MG63 (cell line): ENCODE measurements at places on chromosomes 6 and 20.

DNA sequence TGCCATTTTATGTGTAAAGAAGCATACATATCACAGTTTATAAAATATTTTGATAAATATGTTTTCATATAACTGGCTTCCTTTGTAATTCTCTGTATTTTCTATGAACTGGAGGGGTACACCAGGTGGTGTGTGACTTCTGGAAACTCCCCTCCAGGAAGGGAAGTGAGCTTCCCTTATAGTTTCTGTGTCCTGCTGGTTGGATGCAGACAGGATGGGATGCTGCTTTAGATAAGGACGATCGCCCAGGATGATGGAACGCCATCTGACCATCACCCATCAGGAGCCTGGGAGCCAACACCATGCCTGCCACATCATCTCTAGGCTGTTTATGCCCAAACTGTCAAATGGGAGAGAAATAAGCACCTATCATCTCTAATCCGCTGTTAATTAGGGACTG, 66.1 kb downstream of the SULF2 start:
- no peak for DNase-seq

- no peak for DNase-seq
Observed at GRCh38 chr6:8879334-8879733, 444.0 kb upstream of the SLC35B3 start.

DNA sequence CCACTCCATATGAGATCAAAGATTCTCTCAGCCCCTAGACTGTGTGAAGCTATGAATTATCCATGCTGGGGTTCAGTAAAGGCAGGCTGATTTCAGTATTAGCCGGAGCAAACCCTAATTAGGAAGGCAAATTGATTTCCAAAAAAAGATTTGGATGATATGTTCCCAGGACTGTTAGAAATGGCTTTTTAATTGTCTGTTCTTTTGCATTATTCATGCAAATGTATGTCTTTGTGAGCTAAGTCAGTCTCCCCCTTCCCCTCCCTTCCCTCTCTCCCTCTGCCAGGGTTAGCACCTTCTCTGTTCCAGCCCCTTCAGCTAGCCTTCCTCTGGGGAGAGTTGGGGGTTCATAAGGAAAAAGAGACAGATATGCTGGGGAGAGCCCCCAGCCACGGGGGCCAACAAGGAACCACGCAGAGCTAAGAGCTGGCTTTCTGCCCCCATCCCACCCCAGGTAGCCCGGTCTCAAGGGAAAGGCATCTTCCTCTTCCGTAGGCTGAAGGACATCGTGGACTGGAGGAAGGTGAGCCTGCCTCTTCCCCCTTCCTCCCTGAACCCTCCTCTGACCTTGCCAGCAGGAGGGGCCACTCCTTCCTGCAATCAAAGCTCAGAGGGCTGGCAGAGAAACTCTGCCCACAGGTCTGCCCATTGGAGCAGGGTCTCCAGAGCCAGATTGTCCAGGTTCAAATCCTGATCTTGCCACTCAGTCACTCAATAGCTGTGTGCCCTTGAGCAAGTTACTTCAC, 32.3 kb downstream of the PDRG1 start:
- no peak for DNase-seq

DNA sequence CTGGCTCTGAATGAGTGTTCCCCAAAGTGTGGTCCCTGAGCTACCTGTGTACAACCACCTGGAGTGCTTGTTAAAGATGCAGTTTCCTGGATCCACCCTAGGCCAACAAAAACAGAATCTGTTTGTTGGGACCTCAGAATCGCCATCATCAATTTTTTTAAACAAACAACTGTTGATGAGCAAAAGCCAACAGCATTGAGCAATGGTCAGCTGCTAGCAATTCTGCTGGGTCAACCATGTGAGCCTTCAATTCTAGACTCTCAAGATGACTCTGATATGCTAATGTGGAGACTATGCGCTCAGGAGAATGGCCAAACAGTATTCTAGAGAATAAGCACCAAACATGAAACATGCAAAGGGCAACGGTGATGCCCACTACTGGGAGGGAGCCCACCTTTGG, 64.4 kb upstream of the IYD start:
- DNase-seq: no peak

DNA sequence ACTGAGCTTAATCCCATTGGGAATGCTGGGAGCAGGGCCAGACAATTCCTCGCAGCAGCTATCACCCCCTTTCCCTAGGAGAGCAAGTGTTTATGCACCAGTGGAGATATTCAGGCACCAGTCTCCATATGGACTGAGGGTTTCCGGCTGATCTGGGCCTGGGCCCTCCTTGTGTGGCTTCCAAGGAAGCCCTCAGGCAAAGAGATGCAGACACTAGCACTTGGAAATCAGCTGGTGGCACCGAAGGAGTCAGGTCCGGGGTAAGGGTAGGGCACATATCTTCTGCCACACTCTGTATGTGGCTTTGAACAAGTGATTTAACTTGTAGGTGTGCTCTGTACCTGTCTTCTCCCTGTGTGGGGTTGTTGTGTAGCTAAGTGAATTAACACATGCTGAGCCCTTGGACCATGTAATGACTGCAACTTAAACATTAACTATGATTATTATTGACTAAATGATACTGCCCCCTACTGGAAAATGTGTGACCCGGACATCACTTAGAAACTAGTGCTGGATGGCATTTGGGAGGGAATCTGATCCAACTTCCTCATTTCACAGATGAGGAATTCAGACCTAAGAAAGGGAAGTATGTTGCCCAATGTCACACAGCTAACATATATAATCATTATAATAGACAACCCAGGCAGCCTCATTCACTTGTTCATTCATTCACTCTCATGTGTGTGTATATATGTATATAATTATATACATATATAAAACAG, 19.3 kb upstream of the WFDC2 start:
- no peak for DNase-seq

GRCh38 chr6:130376936-130377335, 11.1 kb downstream of the TMEM200A start:
- no peak for DNase-seq

- no peak for DNase-seq
Observed at GRCh38 chr6:36285187-36285671, 15.4 kb downstream of the PNPLA1 start.

DNA sequence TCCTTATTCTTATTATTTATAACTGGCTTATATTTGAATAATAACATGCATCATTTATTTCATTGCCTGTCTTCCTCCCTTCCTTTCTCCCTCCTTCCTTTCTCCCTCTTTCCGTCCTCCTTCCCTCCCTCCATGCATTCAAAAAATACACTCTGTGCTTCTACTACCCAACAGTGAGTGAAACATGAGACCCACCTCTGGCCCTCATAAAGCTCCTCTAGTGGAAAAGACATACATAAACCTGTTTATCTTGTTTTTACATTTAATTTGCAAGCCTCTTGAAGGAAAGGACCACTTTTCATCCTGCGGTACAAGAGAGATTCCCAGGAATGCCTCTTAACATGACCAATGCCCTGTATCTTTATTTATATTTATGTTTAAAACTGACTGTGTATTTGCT, 21.8 kb upstream of the ISM1 start:
- no peak for DNase-seq

DNA sequence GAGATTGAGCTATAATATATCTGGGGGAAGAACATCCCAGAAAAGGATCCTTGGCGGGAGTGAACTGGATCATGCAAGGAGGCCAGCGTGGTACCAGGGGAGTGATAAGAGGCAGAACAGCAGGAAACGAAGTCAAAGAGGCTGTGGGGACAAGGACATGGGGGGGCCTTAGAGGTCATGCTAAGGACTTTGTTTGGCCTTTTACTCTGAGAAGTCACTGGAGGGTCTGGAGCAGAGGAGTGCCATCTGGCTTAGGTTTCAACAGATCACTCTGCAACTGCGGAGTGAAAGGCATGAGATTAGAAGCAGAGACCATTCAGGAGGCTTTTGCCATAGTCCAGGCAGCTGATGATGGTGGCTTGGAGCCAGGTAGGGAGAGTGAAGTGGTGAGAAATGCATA, 24.3 kb downstream of the MRAP2 start:
- DNase-seq: no peak

DNA sequence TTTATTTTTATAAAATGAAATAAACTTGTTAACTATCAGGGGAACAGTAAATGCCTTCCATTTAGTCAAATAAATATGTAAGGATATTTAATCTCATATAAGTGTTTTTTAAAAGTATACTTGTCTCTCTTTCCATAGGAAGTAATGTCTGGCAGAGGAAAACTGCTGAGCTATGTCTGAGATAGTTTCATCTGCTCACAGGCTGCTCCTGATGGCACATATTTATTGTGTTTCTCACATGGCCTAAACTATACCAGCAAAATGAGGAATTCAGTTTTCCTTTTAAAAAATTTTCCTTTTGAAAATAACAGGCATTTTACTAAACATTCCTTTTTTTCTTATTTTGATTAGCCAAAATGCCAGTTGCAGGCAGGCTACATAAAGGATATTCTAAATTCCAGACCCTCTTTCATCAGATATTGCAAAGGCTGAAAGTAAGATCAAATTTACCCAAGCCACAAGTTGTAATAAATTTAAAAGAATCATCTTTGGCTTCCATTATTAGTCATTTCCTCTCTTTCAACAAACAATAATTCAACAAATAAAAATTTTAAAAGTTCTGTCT, 60.1 kb upstream of the RNF146 start:
- no peak for DNase-seq

DNA sequence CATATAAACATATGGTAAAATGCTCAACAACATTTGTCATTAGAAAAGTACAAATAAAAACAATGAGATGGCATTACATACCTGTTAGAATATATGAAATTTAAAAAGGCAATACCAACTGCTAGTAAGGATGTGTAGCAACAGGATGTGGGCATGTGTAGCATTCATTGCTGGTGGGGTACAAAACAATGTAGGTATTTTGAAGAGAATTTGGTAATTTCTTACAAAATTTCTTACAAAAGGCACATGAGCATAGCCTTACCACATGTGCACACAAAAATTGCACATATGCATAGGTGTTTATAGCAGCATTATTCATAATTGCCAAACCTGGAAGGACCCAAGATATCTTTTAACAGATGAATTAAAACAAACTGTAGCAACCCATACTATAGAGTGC, 1355.1 kb upstream of the CITED2 start:
- no peak for DNase-seq

DNA sequence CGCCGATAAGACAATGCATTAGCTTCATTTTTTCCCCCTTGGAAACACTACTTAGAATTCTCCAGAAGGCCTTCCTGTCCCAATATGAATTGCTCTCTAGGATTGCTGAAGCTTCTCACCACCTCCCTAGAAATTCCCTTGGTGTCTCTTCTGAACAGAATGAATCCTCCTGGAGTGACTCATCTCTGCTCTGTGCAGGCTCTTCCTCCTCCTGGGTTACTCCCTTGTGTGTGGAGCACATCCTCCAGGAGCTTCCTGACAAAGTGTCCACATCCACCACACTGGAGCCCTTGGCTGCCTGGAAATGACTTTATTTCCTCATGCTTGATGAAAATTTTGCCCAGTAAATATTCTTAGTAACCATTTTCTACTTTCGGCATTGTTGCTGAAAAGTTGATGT, 54.4 kb downstream of the DTNBP1 start:
- peak; percentile 44 for DNase-seq

DNA sequence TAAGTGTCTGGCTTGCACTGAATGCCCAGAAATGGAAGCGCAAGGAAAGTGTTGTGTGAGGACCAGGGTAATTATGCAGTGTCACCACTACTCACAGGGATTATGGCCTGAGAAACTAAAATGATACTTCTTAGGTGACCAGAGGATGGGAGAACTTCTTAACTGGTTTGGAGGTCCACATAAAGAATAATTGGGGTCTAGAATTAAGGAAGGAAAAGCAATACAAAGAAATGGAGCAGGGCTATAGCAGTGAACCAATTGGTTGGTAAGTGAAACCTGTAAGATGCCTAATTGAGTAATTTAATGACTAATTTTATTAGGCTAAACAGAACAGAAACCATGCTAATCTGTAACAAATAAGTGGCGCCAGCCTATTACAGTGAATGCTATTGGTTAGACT, 5.3 kb downstream of the TSPYL4 start:
- DNase-seq: no peak

- DNase-seq: no peak
Observed at GRCh38 chr6:85172705-85173104, 277.2 kb upstream of the NT5E start.

DNA sequence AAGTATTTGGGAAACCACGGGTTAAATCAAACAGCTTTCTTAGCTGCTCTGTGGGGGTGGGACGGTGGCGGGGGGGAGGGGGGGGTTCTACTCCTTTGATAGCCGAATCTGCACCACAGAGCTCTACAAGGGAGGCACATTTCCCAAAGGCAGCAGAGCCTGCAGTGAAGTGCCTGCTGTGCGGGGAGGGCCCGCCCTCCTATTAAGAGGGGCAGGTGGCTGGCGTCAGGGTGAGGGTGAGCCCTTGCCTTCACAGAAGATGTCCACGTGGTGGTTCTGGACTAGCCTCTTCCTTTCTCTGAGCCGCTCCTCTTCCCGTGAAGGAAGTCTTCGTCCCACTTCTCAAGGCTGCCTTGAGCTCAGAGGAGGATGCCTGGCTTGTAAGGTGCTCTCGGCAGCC, 174.9 kb upstream of the THBS2 start:
- DNase-seq: no peak

GRCh38 chr20:19376451-19377229, 164.2 kb downstream of the SLC24A3 start:
- no peak for DNase-seq

- no peak for DNase-seq
Observed at GRCh38 chr6:159212028-159212427, 42.8 kb downstream of the FNDC1 start.

GRCh38 chr6:33770124-33770832, 18.7 kb downstream of the LEMD2 start:
- no peak for DNase-seq

GRCh38 chr6:123804014-123804786, 535 bp downstream of the NKAIN2 start:
- DNase-seq: no peak

- DNase-seq: no peak
Observed at GRCh38 chr20:21519136-21519584, 5.3 kb upstream of the NKX2-2 start.

DNA sequence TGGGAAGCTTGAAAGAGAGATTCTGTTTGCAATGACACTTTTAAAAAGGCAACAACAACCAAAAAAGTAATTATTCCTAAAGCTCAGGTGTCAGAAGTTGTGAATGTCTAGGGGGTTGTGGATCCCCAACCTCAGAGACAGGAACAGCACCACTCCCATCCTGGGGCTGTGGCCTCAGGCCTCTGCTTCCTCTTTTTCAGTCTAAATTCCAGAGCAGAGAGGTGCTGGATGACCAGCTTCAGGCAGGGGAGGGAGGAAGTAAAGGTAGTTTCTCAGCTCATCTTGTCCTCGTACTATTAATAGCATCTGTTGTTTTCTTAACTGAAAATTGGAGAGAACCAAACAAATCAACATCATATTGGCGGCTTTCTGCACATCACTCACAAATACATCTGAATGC, 8.3 kb downstream of the NT5E start:
- no peak for DNase-seq

- DNase-seq: peak; percentile 73
Observed at GRCh38 chr6:164749221-164750064, 560.0 kb downstream of the C6orf118 start.

GRCh38 chr6:20148433-20148832, 63.8 kb downstream of the MBOAT1 start:
- no peak for DNase-seq

DNA sequence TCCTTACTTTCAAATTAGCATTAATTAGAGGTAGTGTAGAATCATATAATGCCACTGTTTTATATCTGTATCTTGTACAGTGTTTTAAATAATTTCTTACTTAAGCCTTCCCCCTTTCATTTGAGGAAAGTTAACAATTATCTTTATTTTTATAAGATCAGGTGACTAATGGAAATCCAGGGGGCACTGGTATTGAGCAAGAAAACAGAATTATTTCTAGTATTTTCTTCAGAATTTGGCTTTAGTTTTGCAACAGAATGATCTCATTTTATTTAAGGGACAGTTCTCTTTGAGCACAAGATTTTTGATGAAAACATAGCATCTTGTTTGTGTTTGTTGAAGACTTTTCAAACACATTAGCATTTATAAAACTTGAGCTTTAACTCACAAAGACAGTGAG, 55.9 kb downstream of the RNF217 start:
- DNase-seq: no peak
